MG63 (cell line): ENCODE measurements at places on chromosomes 6 and 20. TPM values are rescaled to one million over a fixed set of nuclear protein-coding genes. Genes with fewer than 3 reads are reported as not detected.

- DNase-seq: no peak
Observed at GRCh38 chr6:2641044-2641725, 109.5 kb downstream of the MYLK4 start.

- DNase-seq: peak; percentile 83
Observed at GRCh38 chr6:105601541-105602236, 198.8 kb upstream of the PREP start.

GRCh38 chr6:125828476-125829039 lies 37.8 kb downstream of the NCOA7 start:
- no peak for DNase-seq

Gene FAM210B
- 12.2 and 14.0 TPM in 2 replicates for total RNA-seq

GRCh38 chr20:6685181-6685582 lies 82.3 kb upstream of the BMP2 start:
- no peak for DNase-seq

DNA sequence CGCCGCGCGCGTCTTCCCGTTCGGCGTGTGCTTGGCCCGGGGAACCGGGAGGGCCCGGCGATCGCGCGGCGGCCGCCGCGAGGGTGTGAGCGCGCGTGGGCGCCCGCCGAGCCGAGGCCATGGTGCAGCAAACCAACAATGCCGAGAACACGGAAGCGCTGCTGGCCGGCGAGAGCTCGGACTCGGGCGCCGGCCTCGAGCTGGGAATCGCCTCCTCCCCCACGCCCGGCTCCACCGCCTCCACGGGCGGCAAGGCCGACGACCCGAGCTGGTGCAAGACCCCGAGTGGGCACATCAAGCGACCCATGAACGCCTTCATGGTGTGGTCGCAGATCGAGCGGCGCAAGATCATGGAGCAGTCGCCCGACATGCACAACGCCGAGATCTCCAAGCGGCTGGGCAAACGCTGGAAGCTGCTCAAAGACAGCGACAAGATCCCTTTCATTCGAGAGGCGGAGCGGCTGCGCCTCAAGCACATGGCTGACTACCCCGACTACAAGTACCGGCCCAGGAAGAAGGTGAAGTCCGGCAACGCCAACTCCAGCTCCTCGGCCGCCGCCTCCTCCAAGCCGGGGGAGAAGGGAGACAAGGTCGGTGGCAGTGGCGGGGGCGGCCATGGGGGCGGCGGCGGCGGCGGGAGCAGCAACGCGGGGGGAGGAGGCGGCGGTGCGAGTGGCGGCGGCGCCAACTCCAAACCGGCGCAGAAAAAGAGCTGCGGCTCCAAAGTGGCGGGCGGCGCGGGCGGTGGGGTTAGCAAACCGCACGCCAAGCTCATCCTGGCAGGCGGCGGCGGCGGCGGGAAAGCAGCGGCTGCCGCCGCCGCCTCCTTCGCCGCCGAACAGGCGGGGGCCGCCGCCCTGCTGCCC lies 1.1 kb downstream of the SOX4 start:
- peak; percentile 55 for DNase-seq

Gene LY6G6F
- total RNA-seq: not detected in 2 replicates
